ENCODE measurements at places on chromosomes 6 and 20. TPM values are rescaled to one million over a fixed set of nuclear protein-coding genes. Genes with fewer than 3 reads are reported as not detected.

Gene C20orf144
- not detected for total RNA-seq

DNA sequence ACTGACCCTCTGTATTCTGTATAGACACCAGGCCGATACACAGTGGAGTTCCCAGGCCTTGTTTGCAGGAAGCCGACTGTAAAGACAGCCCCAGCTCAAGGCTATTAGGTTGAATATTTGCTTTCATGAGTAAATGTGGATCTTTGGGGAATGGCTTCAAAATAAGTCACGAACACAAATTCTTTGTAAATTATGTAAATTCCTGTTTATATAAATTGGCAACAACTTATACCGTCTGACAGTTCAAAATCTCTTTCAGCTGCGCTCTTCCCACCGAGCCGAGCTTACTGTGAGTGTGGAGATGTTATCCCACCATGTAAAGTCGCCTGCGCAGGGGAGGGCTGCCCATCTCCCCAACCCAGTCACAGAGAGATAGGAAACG lies 24.7 kb downstream of the EDN3 start:
- no peak for DNase-seq

- DNase-seq, result no peak
These were observed 192.7 kb upstream of the PMEPA1 start for GRCh38 chr20:57902473-57902872.

Gene LHFPL5
- not detected for total RNA-seq

Gene RCAN2
- 298 TPM for total RNA-seq

GRCh38 chr6:279341-280029 lies 12.8 kb upstream of the DUSP22 start:
- no peak for DNase-seq

GRCh38 chr6:5361396-5361795 lies 100.1 kb downstream of the FARS2 start:
- no peak for DNase-seq

DNA sequence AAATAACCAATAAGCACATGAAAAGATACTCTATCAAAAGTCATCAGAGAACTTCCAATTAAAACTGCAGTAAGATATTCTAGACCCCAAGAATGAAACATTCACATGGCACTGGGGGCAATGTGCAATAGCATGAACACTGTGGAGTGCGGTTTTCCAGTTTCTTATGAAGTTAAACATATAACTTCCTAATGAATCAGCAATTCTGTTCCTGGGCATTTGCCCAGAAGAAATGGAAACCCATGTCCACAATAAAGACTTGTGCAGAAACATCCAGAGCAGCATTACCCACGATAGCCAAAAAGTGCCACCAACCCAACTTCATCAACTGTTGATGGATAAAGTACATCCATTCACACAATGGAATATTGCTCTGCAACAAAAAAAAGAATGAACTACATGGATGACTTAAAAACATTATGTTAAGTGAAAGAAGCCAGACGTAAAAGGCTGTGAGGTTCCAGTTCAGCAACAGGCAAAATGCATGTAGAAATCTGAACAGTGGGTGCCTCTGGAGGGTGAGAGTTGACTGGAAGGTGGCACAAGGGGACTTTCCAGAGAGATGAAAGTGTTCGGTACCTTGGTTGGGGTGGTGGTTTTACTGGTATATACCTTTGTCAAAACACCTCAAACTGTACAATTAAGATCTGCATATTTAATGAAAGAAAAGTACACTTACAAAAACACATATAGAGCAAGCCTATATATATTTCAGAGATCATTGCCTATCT lies 207.2 kb upstream of the ECI2 start:
- DNase-seq, result no peak

DNA sequence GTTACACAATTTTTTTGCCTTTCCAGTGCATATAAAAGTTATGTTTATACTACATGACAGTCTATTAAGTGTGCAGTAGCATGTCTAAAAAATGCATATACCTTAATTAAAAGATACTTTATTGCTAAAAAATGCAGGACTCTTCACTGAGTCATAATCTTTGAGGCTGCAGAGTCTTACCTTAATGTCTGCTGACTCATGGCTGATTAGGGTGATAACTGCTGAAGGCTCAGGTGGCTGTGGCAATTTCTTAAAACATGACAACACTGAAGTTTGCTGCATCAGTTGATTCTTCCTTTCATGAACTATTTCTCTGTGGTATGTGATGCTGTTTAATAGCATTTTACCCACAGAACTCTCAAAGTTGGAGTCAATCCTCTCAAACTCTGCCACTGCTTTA lies 19.1 kb downstream of the ZSCAN23 start:
- no peak for DNase-seq

GRCh38 chr6:42782689-42783176 lies 881 bp downstream of the BICRAL start:
- peak; percentile 85 for DNase-seq

Gene SIRPG
- total RNA-seq, result not detected

Gene ZNF311
- 0.24 TPM for total RNA-seq

DNA sequence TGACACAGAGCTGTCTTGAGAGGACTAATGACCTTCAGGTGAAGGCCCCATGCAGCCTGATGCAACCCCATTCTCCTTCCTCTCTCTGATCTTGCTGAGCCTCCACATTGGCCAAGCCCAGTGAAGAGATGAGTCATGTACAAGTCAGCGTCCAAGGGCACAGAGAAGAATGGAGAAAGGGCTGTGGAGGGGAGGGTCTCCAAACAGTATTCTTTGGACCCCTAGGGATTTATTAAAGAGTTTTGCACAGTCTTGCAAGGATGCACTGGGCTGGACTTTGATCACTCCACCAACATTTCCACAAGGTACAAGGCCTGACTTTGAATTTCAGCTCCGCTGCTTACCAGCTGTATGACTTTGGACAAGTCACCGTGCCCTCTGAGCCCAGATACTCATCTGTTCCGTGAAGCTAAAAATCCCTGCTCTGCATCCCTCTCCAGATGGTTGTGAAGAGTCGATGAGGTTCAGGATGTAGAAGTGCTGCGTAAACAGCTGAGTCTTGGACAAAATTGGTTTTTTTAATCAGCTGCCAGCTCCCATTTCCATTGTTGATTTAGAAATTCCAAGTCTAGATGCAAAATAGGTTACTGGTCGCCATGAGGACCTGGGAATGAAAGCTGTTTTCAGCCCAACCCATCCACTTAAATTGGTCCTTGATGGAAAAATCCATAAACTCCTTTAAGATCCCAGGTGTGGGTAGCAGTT lies 14.1 kb upstream of the KCNG1 start:
- no peak for DNase-seq

GRCh38 chr20:39795401-39796272 lies 833.5 kb downstream of the DHX35 start:
- DNase-seq, result no peak

Gene HMGN3
- 138 TPM for total RNA-seq

GRCh38 chr6:147643341-147644200 lies 135.1 kb downstream of the SAMD5 start:
- no peak for DNase-seq

DNA sequence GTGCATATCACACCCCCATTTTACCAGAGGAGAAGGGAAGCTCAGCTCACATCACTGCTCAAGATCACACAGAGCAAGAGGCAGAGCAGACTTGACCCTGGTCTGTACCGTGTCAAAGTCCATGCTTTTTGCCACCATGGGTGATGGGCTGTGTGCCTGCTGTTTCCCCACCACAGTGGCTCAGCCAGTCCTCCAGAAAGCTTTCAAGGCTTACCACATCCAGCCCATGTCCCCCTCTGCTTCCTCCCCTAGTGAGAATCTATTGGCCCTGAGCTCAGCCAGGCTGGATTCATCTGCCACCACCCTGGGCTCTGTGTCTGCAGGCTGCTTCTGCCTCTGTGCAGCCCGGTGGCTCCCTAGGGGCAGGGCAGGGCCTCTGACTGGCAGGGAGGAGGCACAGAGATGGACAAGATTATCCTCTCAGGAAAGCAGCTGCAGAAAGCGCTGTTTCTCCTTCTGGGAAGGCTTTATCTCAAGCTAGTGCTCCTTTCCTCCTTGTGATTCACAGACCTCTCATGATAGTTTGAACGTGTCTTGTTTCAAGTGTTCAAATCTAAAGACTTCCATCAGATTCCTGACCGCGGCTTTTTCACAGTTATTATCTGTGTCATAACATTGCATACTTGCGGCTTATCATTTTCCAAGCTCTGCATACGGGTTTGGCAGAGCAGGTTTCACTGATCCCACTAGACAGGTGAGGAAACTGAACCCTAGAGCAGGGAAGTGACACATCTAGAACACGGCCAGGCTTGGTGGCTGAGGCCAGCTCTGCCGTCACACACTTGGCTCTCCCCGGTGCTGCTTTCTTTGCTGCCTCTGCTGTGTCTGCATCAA lies 37.4 kb downstream of the VEGFA start:
- DNase-seq, result no peak

Gene EYA2
- total RNA-seq, result 1.9 TPM

Gene HLA-F
- total RNA-seq, result 29.4 TPM

Measured in heart right ventricle (tissue), 16 donors.